ENCODE measurements at places on chromosomes 2 and 18. TPM values are rescaled to one million over a fixed set of nuclear protein-coding genes. Genes with fewer than 3 reads are reported as not detected.

Gene CXCR2
- polyA plus RNA-seq = 1.5 TPM

Gene STARD6
- not detected for polyA plus RNA-seq

Gene SIX2
- polyA plus RNA-seq = not detected

Gene MYCN
- not detected for polyA plus RNA-seq

Gene UPP2
- not detected for polyA plus RNA-seq

Gene TCF23
- not detected for polyA plus RNA-seq

Gene GPR35
- polyA plus RNA-seq = 1.6 TPM

Gene CPO
- polyA plus RNA-seq = not detected

Gene ADRA2B
- not detected for polyA plus RNA-seq

Gene IL1RN
- polyA plus RNA-seq = not detected

Gene DSC2
- polyA plus RNA-seq = not detected
